Renal cortical epithelial cell (primary cell): ENCODE measurements at places on chromosomes 3 and 15. TPM values are rescaled to one million over a fixed set of nuclear protein-coding genes. Genes with fewer than 3 reads are reported as not detected.
A peak's percentile ranks its signal among the peaks of the same experiment; 100 is the strongest.

PPP2R3A gene
- 36.6 and 98.2 TPM in 2 replicates for total RNA-seq

PLA2G4E gene
- not detected in 2 replicates for total RNA-seq

GOLGA6D gene
- total RNA-seq = not detected in 2 replicates

ERICH6 gene
- 0.35 TPM in 1 of 2 replicates, not detected in the other for total RNA-seq

ITIH1 gene
- total RNA-seq = not detected in 2 replicates

DNA sequence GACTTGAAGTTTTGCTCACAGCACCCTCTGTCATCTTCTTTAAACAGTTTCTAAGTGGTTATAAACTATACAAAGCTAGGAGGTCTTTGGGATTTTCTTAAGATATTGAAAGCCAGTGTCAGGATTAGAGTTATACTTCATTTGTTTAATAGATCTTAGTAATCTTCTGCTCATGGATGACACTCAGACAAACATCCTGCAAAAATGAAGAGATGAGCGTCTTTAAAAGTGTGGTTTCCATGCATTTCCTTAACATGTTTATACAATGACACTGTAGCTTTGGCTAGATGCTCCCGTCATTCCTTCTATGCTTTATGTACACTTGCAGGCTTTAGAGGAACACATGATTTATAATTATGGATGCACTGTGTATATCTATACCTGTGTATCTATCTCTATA, 182.2 kb downstream of the NAALADL2 start:
- DNase-seq = no peak

DNA sequence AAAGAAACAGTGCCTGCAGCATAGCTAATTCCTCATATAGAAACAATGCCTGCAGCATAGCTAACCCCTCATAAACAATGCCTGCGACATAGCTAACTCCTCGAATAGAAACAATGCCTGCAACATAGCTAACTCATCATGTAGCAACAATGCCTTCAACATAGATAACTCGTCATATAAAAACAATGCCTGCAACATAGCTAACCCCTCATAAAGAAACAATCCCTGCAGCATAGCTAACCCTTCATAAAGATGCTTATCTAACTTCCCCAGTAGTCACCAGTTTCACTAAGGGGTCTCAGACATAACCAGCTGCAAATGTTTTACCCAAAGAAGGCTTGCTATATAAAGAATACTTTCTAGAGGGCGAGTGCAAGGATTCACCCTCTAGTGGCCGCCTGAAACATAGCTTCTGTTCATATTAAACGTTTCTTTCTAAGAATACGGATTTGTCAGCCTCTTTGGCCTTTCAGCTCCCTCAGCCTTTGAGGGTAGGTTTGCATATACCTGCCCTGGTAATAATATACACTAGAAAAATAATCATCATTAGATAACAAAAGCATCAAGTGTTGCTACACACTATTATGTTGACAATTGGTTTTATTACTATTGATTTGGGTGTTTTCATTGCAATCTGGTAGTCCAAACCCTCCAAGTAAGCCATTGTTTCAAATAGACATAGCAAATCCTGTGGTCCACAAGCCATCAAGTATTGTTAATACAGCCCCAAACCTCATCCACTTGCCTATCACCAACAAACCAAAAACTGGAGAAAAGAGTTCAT, 44.4 kb upstream of the FAN1 start:
- peak; percentile 22 for DNase-seq

- no peak for DNase-seq
Observed at GRCh38 chr3:152149832-152150231, 118.9 kb upstream of the MBNL1 start.

GRCh38 chr15:88542342-88542733, 4.1 kb downstream of the DET1 start:
- DNase-seq = no peak

GRCh38 chr3:20319551-20319950, 133.5 kb upstream of the SGO1 start:
- no peak for DNase-seq

DNA sequence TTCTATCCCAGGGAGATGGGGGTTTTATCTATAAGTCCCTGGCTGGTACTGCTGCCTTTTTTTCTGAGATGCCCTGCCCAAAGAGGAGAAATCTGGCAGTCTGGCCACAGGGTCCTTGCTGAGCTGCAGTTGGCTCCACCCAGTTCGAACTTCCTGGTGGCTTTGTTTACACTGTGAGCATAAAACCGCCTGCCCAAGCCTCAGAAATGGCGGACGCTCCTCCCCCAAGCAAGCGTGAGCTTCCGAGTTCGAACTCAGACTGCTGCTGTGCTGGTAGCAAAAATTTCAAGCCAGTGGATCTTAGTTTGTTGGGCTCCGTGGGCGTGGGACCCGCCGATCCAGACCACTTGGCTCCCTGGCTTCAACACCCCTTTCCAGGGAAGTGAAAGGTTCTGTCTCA, 126.8 kb upstream of the SUCLG2 start:
- no peak for DNase-seq

DNA sequence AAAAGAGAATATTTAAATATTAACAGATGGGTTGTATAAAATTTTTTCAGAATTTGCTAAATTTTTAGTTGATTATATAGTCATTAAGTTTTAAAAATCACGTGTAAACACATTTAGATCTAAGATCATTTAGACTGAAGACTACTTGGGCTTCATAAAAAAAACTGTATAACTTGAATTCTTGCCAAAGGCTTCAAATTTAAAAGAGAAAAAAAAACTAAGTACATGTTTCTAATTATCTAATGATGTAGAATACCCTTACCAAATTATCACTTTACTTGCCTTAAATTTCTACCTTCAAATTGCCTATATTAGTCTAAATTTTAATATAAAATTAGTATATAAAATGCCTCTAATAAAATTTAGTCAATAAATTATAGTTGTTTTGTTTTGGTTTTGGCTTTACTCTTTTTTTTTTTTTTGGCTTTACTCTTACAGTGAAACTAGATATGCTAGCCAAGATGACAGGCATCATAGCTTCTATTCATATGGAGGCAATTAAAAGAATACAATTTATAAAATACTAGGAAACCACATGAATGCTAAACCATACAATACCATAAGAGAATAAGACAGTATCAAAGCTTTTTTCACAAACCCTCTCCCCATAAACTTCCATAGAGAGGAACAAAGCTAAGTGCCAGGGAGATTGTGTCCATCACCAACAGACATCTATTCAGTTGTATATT, 183.1 kb upstream of the KCNMB2 start:
- DNase-seq = no peak

- no peak for DNase-seq
Observed at GRCh38 chr15:63392361-63393009, 10.8 kb upstream of the CA12 start.
